Activated T-cell treated with anti-CD3 and anti-CD28 coated beads, Interleukin-2, amount 50 U/mL, for 24 hours (primary cell): ENCODE measurements at places on chromosomes 3 and 15.
A peak's percentile ranks its signal among the peaks of the same experiment; 100 is the strongest.

DNA sequence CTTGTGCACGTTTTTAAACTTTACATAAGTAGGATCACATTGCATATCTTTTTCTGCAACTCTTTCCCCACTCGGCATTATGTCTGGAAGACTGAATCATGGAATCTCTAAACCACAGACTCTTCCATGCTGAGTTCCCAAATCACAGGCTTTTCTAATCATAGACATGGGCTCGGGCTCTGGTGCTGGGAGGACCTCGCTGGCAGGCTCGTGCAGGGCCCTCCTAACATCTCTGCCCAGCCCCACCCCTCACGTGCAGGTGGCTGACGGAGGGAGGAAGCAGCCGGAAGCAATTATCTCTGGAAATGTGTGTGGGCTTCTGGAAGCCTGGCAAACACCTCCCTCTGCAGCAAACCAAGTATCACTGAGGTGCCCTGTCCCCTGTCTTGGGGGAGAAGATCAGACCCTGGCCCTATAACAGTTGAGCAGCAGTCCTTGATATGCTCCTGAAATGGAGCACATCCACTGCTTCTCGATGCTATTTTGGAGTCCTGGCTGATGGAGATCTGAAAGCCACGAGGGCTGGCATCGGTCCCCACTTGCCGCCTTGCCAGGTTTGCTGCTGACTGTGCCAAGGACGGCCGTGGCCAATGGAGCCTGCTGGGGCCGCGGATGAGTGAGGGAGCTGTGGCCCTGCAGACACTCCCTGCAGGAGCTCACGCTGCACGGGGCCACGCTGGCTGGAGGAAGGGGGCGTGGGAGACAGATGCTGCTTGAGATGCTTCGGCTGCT is 4.4 kb upstream of the IQSEC1 start:
- no peak for DNase-seq

DNA sequence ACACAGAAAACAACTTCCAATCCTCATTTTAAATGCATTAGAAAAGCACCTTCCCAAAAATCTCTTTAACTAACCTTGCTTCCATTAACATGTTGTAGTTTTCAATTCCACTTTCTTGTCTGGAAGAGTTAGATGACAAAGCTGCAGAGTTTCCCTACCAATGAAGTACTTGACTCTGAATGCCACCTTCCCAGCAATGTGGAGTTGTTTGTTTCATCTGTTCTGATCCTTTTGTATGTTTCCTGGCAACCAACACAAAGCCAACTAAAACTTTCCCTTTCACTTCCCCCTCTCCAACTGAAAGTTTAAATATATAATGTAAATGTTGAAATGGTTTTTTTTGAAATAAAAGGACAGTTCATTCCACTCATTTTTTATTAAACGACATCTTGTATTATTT is at the start of gene WDR49:
WDR49 (minus strand) TSS at position 183 of the 400 bp plus-strand sequence. CDS start 517 bp downstream, outside the sequence.
- DNase-seq = no peak

DNA sequence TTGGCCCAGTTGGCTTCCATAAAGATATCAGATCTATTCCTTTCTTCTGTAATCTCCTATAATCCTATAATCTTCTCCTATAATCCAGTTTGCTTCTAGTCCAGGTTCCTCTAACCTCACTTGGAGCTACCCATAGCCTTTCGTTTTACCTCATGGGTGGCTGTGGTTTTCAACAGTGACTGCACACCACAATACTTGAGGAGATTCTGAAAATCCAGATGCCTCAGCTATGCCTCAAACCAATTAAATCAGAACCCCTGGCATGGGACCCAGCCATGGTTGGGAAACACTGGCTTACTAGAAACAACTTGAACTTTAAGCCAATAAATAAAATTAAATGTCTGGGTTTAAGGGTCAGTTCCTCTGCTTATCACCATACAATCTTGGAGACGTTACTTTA is 86.1 kb upstream of the NTRK3 start:
- no peak for DNase-seq

DNA sequence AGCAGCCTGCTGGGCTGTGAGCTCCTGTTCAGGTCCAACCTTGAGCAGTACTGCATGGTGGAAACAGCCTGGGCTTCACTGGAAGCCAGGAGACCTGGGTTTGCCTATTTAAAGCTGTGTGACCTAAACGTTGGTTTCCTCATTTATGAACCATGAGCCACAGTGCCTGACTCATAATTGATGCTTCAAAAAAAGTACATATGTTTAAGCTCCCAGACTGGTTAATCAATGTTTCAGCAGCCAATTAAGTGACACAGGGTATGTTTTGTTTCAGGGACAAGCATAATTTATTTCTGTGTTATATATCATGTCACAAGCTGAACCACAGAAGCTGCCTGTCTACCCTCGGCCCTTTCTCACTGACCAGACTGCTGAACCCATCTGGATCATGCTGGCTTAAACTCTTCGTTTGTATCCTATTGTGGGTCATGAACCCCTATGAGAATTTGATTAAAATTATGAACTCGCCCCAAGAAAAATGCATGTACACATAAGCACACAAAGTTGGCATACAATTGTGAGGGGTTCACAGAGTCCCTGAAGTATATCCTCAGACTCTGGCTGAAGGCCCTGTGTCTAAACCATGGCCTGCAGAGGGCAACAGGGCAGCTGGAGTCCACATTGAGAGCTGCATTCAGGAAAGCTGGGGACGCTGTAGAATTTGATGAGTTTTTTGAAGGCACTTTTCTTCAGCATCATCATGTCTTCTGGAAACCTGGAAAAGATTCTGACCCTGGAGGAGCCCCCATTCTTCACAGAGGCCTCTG is 23.7 kb downstream of the HDC start:
- DNase-seq = no peak

DNA sequence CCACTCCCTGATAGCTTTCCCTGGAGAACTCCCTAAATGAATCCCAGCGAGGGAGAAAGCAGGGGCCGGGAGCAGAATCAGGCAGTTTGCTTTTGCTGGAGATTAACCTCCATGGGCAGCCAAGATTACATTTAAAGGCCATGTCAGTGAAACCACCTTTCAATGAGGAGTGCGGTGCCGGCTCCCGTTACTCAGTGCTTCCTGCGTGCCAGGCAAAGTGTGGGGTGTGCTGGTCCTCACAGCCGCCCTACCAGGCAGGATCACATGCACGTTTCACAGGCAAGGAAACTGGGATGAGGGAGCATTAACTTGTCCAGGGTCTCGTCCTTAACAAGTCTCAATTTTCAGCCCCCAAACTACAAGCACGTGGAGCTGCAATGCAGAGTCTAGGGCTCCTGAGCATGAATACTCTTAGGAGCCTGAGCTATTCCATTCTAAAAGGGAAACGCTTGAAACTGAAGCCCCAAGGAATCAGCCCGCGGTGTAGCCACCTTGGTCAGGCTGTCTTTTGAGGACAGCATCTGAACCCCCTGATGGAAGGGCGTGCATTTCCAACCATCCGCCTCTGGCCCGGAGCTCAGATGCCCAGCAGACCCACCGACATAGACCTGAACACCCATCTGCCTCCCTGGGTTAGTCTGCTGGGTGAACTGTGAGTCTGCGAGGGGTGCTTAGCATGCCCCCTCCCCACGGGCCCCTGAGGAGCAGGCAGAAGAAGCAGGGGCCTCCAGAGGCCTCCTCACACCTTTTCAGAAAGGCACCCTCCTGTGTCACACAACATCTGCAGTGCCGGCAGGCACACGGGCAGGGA is 5.6 kb downstream of the IGDCC3 start:
- no peak for DNase-seq

DNA sequence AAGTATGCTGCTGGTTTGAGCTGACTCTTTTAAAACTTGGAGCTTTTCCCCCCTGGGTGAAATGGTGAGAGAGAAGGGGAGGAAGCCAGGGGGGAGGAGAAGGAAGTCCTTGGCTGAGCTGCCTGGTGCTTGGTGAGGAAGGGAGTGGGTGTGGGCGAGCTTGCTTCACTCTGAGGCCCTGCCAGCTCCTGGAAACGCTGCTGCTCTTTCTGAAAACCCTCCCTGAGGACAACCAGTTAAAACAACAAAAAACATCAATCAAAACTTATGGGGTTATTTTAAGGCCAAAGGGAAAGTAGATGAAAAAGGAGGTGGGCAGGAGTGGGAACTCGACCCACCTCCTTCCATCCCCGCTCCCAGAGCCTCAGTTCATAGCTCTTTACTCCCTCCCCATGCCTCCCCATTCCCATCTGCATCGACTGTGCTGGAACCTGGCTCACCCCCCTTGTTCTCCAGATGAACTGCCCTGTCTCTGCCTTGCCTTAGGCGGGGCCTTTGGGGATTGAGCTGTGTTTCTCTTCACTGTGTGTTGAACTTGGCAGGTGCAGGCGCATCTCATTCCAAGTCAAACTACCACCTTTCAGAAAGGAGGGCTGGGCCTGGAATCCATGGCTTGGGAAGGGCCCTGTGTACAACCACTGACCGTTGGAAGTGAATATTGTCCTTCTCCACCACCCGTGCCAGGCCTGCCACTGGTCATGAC is 166.1 kb downstream of the ZNF621 start:
- no peak for DNase-seq

GRCh38 chr3:99873269-99874102 is 55.8 kb downstream of the CMSS1 start:
- no peak for DNase-seq

DNA sequence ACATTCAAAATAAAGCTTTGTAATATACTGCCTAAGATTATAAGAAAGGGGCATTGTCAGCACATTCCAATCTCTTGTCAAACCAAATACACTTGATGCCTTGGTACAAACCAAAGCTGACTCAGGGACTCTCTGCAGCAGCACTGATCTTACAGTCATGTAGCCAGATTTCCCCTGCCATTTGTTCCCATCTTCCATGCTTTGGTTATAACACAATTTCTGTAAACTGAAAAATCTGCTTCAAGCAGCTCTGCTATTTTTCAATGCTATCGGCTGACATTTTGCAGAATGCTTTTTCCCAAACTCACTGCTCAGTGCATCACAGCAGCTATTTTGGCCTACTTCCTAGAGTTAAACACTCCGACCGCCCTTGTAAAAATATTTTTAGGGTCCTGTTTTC is 18.2 kb downstream of the PLOD2 start:
- no peak for DNase-seq

GRCh38 chr15:74383695-74384565 is 16.5 kb upstream of the CYP11A1 start:
- DNase-seq = peak; percentile 84

- no peak for DNase-seq
Measured at GRCh38 chr3:67866571-67866970, 212.2 kb upstream of the SUCLG2 start.

DNA sequence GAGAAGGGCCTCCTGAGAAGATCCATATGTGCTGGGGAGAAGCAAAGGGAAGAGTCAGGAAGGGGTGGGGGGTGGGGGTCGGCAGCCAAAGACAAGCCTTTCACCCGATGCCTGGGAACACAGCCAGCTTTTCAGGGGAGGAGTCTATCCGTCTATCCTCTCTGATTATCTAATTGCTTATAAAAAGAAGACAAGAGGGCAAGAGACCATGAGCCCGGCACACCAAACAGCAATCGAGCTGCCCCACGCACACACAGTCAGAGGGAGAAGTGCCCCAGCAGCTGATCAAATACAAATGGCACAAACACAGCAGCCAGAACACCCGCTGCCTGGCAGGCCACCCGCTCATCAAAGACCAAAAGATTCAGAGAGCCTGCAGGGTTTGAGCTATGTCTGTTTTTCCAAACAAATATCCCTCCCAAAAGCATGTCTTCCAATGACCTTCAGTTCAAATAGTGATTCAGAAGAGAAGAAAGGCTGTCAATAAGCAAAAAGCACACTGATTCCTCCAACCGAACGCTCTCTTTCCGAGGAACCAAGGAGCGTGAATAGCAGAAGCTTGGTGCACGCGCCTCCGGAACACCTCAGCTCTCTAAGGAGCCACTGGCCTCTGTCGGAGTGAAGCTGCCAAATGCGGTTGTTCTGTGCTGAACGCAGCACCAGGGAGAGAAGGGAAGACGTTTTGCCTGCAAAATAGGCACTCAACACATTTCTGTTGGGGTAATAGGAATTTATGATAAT is 419.2 kb downstream of the OCA2 start:
- no peak for DNase-seq

DNA sequence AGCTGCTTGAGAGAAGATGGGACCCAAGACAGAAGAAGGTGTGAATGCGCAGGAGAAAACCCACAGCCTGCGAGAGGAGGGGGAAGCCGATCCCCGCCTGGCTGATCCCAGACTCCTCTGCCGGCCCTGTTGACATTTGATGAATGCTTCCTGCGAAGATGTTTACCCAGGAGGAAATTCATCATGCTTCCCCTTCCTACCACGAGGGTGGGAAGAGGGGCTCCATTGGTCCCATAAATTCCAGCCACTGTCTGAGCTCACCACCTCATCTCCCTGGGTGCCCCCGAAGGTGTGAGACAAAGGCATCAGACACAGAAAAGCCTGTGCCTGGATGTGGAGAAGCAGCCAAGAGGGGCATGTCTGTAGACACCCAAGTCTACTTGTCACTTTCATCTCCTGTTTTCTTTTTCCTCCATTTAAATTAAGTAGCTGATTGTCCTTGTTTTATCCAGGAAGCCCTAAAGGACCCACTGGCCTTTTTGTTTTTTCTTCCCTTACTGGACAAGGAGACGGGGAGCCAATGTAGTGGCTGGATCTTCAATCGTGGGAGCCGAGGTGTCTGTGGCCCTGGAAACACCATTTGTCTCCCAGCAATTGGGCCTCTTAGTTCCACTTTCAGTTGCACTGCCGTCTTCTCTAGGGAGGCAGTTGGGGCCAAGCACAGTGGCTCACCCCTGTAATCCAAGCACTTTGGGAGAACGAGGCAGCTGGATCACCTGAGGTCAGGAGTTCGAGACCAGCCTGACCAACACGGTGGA is 95.3 kb upstream of the HES1 start:
- DNase-seq = no peak

DNA sequence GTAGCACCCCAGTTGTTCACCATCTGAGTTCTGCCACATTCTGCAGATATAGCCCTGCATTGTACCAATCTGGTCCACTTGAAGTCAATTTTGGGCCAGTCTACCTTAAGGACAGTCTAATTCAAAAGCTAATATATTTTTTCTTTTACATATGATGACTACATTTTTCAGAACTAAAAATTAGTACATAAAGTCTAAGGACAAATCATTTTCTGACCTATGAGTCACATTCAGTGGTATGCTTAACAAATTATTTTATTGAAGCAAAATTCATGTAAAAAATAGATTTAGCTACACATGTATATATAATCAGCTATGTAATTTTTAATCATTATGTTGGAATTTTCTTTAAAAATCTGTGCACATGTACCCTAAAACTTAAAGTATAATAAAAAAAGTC is 52.1 kb upstream of the IL12A start:
- no peak for DNase-seq

DNA sequence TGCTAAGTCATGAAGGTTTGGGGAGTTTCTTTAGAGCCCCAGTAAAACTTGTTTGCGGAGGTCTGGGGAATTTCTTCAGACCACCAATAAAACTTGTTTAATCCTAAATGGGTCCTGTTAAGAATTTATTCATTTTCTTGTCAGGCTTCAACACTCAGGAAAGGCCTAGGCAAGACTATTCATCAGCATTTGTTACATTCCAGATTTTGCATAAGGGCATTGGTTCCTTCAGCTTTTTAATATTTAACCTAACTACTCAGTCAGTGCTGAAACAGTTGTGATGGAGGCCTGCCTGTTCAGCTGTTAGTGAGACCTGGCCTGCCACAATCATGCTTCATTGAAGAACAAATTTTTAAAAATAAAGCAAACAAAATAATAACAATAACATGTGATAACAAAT is 954.2 kb upstream of the SEMA6D start:
- DNase-seq = no peak

- DNase-seq = no peak
Measured at GRCh38 chr3:57956119-57956832, 51.9 kb upstream of the FLNB start.
